ENCODE measurements at places on chromosomes 16 and 17.

DNA sequence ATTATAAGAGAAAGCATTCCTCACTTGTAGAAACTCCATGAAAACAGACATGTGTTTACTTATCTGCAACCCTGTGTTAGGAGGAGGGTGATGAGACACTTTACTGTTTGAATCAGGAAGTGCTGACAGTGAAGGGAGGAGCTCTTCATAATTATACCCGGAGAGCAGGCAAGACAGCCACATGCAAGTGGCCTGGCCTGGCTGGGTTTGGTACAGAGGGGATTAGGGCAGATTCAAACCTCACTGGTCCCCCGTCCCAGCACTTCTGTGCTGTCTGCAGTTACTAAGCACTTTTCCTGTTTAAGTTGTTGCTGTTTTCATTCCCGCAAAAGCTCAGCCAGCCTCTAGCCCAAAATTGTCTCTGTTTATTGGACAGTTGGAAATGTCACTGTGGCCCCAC lies 78.5 kb downstream of the WWOX start:
- no peak for DNase-seq

- no peak for DNase-seq
Measured at GRCh38 chr16:57914244-57915173, 56.4 kb downstream of the CNGB1 start.

GRCh38 chr16:85473323-85473722 lies 139.8 kb upstream of the GSE1 start:
- DNase-seq = no peak

- DNase-seq = peak; percentile 3
Measured at GRCh38 chr16:27867122-27868110, 196.1 kb downstream of the GSG1L start.

Measured in activated CD4-positive, CD25-positive, alpha-beta regulatory T cell (primary cell).